Activated CD4-positive, alpha-beta T cell treated with anti-CD3 and anti-CD28 coated beads, Interleukin-2, amount 50 U/mL, for 24 hours (primary cell): ENCODE measurements at places on chromosomes 1 and 21.

GRCh38 chr1:65577278-65577677, 156.8 kb downstream of the LEPR start:
- no peak for DNase-seq

GRCh38 chr1:94160811-94161210, 39.9 kb upstream of the ABCA4 start:
- DNase-seq, result no peak

- DNase-seq, result no peak
Observed at GRCh38 chr21:28938726-28939125, 54.0 kb downstream of the LTN1 start.

DNA sequence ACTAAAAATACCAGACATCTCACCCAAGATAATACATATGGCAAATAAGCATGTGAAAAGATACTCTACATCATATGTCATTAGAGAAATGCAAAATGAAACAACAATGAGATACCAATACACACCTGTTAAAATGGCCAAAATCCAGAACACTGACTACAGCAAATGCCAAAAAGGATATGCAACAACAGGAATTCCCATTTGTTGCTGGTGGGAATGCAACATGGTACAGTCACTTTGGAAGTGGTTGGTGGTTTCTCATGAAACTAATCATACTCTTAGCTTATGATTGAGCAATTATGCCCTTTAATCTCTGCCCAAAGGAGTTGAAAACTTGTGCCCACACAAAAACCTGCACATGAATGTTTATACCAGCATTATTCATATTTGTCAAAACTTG, 6.4 kb upstream of the RGS2 start:
- no peak for DNase-seq

GRCh38 chr21:38439426-38439825, 58.9 kb downstream of the ERG start:
- no peak for DNase-seq
